GM13977 (cell line): ENCODE measurements at places on chromosomes 3 and 15.

DNA sequence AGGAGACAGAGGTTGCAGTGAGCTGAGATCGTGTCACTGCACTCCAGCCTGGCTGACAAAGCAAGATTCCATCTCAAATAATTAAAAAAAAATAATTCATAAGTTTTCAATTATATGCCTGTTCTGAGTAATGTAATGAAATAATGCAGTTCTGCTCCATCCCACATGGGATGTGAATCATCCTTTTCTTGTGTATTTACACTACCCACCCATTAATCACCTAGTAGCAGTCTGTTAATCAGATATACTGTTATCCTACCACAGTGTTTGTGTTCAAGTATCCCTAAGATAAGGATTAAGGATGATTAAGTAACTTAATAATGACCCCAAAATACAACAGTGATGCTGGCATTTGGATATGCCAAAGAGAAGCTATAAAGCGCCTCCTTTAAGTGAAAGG lies 38.8 kb downstream of the PIGB start:
- no peak for DNase-seq

- DNase-seq, result no peak
These were observed 14.8 kb upstream of the BUB1B start for GRCh38 chr15:40146037-40146436.

DNA sequence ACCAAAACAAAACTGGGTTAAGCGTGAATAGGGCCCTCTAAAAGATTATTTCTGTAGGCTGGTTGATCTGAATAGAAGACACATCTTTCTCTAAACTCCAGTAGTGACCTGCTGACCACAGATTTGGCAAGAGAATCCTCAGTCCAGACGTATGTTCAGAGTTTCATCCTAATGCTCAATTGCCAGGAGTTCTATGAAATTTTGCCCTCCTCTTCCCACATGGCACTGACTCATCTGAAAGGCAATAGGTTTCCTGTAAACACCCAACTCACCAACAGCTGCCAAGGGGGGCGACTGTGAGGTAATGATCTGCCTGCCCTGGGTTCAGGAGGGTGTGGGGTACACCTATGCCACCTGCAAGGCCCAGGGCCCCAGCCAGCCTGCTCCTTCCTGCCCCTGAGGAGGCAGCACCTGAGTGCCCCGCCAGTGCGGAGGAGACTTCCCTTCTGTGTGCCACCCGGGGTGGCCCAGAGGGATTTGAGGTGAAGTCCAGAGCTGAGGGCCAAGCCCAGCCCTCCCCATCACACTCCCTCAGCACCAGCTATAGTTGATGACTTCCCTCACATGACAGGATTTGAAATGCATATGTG lies 8.4 kb upstream of the PLA2G4D start:
- DNase-seq, result no peak

GRCh38 chr15:93300796-93301195 lies 211.8 kb upstream of the RGMA start:
- DNase-seq, result no peak

- DNase-seq, result no peak
These were observed 203.0 kb upstream of the IGF1R start for GRCh38 chr15:98445315-98445714.

DNA sequence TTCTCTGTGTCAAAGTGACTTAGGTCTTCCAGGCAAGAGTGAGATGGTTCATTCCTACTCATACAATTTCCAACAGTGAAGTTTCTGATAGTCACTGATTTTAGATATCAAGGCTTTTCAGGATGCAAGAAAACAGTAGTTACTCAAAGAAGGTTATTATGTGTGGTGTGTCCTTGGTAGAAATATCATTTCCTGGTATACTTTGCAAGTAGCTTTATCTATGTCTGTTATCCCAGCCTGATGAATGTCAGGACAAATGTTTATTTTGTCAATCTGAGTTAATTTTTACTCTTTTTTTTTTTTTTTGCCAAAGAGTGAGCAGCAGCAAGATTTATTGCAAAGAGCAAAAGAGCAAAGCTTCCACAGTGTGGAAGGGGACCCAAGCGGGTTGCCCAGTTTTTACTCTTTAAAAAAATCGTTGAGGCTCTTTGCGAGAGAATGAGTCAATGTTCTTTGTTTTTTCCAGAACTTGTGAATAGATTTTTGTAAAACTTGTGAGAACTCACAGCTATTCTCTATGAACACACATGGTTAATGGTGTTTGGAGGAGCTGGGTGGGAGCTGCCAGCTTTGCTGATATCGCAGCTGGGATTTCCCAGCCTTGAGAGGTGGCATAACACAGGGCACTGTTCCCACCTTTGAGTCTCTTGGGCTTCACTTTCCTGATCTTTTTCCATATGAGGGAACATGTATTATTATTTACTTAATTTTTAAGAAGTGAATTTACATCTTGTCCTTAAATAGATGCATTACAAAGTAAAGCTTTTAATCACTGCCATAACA lies 51.9 kb downstream of the SV2B start:
- no peak for DNase-seq

- DNase-seq, result no peak
These were observed 15.9 kb upstream of the ACAD9 start for GRCh38 chr3:128863560-128863959.

DNA sequence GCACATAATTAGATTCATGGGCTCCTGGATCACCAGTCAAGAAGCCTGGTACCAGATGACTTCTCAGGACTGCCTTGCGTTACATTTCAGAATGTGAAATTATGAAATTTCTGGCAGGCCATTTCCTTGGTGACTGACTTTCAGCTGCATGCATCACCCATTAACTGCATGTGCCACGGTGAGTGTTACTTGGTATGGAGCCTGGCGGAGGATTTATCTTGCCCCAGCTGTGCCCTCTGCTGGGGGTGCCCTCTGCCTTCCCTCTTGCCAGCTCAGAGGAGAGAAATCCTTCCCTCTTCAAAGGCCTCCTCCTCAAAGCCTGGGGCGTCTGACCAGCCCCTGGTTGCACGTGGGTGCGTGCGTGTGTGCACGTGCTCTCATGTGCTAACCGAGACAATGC lies 57.7 kb upstream of the CTSH start:
- no peak for DNase-seq

DNA sequence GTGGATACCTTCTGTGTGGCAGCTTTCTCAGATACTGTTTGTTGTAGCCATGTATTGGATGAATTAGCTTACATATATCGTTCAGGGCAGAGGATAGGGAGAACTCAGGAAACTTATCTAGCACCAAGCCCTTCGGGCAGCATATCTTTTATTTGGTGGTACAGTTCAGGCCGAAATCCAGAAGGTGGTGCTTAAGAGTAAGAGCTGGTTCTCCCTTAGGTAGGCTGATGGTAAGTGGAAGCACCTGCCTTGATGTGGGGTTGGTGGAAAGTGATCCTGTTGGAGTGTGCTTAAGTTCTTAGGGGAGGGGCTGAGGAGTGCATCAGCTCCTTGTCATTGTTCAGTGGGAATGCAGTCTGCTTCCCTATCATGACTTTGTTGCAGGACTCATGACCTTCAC lies 187.5 kb downstream of the DOCK3 start:
- no peak for DNase-seq
